Upper lobe of left lung (tissue), 6 donors: ENCODE measurements at places on chromosomes 1 and 21.

DNA sequence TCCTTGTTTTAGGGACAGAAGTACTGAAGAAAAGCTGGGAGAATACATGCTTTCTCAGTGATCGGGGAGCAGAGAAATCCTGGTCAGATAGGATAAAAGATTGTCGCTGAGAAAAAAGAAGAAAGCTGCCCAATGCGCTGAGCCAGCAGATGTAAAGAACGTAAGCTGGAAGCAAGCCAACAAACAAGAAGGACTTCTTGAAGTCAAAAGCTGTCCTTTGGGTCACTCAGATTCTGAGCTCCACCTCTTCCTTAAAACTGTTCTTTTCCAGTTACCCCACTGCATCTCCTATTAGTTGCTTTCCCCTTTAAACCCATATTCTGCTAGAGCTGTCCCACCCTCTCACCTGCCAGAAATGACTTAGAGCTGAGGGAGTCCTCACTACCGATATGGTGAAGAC, 64.8 kb downstream of the GPR137B start:
- DNase-seq, result no peak

DNA sequence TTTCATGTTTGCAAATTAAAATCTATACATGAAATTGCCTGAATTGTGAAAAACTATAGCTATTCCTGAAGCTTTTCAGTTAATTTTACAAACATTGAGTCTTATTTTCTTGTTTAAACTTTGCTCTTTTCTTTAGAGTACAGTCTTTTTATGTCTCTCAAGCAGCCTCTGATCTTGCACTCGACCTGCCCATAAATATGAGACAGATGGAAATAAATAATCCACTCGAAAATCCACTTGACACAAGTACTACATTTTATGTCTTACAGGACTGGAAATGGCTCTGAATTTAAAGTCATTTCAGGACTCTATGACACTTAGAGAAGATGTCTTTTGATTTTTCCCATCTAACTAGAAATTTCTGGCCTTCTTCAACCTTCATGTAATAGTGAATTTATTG, 283.8 kb downstream of the USP25 start:
- DNase-seq, result no peak

DNA sequence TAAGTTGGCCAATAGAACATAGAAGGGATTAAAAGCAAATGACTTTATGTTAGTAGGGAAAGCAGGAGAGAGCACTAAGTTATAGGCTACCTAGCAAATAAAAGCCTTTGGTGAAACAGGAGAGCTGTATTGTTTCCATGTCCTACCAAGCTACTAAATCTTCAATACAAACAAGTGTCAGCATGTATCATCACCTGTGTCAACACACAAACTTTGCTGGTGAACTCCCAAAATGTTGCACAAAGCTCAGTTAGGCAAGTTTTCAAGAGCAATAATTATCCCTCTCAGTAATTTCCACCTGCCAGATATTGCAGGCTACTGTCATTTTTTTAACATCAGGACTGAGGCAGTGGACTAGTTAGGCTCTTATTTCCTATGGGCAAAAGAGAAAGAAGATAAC, 77.7 kb upstream of the ADAM30 start:
- DNase-seq, result no peak

DNA sequence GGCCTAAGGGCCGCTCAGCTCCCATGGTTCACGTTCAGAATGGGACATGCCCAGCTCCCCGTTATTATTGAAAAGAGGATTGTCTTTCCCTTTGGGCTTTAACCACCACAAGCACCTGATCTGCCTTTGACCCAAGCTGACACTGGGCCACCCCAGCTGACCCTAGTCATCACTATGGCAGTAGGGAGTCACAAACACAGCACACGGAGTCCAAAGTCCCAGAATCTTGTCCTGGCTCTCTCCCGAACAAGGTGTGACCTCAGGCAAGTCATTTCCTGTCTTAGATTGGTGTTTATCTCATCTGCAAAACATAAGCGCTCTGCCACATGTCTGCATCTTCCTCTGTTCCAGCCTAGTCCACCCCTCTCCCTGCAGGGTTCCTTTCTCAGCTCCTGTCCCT, 31.5 kb downstream of the IGFN1 start:
- DNase-seq, result no peak

DNA sequence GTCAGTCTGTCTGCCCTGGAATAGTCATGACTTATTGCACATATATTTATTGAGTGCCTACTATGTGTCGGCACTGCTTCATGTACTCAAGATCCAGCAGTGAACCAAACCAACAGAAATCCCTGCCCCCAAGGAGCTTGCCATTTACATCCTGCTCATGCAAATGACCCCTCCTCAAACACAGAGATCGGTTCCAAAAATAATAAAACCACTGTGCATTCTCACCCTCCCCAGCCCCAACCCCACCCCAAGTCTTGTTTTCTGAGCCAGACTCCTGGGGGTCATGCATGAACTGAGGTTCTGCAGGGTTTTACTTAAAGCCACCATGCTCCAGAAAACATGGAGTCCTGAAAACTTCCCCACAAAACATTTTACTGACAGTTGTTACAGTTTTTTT, 61.9 kb downstream of the KIAA0040 start:
- DNase-seq, result no peak

GRCh38 chr21:33397717-33398116, 5.5 kb upstream of the IFNGR2 start:
- DNase-seq, result no peak

DNA sequence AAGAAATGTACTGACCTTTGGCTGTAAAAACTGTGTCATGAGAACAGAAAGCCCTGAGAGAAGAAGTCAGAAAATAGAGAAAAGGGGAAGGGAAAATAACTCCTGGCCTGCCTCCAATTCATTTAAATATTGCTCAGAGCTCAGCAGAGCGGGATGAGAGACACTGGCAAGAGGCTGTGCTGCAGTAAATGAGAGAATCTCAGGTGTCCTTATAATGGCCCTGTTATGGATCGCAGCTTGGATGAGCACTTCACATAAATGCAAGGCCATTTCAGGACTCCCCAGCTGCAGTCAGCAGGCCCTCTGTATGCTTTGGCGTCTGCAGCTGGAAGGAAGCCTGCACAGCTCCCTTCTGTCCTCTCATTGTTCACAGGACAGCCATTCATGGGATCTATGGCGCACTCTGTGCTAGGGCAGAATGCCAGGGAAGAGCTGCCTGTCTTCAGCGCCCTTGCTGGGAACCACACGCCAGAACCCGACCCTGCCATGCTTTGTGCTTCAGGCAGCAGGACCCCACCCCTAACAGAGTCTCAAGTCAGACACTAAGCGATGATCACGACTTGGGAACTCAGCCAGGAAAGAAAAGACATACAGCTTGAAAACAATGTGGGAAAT, 20.7 kb upstream of the ABCB10 start:
- DNase-seq, result no peak

- no peak for DNase-seq
Measured at GRCh38 chr1:225549821-225550220, 103.1 kb downstream of the ENAH start.

- DNase-seq, result no peak
Measured at GRCh38 chr1:100952104-100952745, 56.3 kb downstream of the SLC30A7 start.

- DNase-seq, result no peak
Measured at GRCh38 chr1:232650418-232650817, 20.5 kb upstream of the SIPA1L2 start.

GRCh38 chr1:170214117-170215032, 68.6 kb downstream of the NTMT2 start:
- DNase-seq, result peak; percentile 11

DNA sequence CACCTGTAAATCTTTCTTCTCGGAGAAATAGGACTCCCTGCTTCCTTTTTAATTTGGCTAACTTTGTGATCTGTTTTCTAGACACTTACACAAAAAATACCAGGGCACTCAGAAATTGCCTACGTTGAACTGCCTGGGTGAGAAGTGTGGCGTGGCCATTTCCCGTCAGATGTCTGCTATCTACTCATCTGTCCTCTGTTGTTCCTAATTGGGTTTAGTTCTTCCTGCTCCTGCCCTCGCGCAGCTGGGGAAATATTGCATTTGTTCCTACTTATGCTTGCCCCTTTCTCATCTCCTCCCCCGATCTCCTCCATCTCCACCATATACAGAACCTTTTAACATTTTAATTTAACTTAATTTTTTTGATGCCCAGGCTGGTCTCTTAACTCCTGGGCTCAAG, 55.1 kb downstream of the CD58 start:
- no peak for DNase-seq

- DNase-seq, result no peak
Measured at GRCh38 chr1:5709461-5709975, 282.7 kb downstream of the NPHP4 start.

GRCh38 chr1:6599141-6599975, 3.3 kb downstream of the KLHL21 start:
- peak; percentile 74 for DNase-seq

GRCh38 chr1:40313329-40313957, 3.6 kb downstream of the COL9A2 start:
- DNase-seq, result no peak

DNA sequence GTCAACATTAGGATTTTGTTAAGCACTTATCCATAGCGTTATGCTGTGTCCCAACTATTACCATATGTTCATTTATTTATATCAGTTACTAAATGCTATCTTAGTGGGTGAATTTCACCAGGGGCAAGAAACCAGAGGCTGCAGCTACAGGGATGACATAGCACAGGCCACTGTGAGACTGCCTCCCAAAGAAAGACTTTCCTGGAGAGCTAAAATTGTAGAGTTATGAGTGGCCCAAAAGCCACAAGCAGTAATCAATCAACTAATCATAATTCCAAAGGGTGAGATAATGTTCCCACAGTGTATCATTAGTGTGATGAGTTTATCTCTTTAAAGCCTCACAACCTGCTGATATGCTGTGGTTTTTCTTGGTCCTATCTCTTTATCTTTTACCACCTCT, 3.8 kb upstream of the TGFB2 start:
- no peak for DNase-seq

DNA sequence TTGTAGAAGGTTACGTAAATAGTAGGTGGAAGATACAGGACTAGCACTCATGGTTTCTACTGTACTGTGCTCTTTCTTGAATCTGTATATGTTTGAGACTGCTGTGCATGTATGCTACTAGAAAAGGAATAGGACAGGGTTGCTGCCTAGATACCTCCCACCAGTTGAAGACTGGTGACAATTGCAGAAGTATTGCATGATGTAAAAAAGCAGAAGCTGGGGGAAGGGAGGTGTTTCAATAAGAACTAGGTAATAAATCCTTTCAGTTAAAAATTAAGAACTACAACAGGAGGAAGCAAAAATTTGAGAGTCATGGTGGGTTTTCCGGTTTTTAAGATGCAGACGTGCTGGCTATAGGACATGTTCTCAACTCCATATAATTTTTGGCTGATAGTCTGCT, 88.1 kb downstream of the CCDC30 start:
- DNase-seq, result no peak

DNA sequence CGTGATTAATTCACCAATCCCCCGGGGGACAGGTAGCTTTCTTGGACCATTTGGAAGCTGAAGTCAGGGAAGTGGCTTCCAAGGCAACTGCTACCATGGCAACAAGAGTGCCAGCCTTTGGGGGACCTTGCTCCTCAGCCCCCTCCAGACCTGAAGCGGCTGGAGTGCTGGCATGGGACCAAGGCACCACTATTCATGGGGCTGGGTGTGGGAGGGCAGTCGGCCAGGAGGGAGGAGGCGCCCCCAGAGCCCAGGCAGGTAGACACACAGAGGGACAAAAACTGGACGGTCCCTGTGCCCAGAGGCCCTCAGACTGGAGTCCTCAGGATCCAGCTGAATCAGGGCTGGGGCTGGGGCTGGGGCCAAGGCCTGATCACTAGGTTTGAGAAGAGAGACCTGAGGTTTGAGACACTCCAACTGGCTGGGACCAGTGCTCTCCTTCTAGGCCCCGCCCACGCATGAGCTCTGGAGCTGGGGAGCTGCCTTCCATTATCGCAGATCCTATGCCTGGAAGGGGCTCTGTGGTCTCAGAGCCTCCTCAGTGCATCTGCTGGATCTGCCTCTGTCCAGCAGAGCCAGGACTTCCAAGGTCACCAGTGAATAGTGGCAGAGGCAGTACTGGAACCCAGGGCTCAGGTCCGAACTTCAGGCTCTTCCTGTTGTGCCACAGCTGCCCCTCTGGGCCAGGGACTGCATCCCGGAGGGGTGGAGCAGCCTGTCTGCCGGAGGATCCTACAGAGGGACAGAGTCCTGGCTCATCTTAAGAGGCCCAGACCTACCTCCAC, 3.3 kb upstream of the KNCN start:
- no peak for DNase-seq

DNA sequence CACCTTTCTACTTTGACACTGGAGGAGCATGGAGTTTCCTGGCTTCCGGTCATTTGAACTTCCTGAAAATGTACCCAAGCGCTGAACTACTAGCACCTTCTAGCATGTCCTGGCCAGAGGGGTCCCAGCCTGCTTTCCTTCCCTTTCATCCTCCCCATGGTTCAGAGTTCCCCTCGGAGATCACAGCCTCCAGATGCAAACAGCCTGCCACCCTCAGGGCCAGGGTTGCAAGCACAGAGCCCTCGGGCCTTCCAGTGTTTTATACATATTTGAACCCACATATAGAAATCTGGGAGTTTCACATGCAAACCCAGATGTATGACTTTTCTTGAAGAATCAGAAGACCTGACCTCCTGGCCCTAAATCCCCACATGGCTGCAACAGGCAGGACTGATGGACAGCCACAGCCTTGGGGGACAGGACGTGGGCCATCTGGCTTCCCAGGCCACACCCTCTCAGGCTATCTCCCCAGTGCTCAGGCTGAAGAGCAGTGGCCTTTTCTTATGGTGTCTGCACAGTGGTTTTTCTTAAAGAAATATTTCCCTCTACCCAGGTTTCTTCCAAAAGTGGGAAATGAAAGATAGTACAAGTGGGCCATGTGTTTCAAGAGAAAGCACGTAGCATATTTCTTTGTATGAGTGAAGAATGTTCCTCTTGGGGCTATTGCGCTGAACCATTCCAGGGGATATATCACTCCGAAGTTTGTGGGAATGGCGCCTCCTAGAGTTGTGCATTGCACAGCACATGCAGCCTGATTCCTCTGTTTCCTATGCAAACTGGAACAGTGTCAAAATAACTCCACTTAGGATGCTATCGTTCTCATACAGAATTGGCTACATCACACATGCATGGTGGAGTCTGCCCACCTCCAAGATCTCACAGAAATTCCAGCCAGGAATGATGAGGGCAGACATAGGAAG, 232.0 kb upstream of the VAMP3 start:
- no peak for DNase-seq

- DNase-seq, result no peak
Measured at GRCh38 chr1:30780409-30780808, 22.8 kb upstream of the LAPTM5 start.
